Stimulated activated memory B cell treated with anti-CD40 and anti-IgM and Interleukin-4, amounts not matched to agents 10 μg/mL and 1 μg/mL and 100 μg/mL, for 72 hours (primary cell): ENCODE measurements at places on chromosomes 7 and 10.
A peak's percentile ranks its signal among the peaks of the same experiment; 100 is the strongest.

DNA sequence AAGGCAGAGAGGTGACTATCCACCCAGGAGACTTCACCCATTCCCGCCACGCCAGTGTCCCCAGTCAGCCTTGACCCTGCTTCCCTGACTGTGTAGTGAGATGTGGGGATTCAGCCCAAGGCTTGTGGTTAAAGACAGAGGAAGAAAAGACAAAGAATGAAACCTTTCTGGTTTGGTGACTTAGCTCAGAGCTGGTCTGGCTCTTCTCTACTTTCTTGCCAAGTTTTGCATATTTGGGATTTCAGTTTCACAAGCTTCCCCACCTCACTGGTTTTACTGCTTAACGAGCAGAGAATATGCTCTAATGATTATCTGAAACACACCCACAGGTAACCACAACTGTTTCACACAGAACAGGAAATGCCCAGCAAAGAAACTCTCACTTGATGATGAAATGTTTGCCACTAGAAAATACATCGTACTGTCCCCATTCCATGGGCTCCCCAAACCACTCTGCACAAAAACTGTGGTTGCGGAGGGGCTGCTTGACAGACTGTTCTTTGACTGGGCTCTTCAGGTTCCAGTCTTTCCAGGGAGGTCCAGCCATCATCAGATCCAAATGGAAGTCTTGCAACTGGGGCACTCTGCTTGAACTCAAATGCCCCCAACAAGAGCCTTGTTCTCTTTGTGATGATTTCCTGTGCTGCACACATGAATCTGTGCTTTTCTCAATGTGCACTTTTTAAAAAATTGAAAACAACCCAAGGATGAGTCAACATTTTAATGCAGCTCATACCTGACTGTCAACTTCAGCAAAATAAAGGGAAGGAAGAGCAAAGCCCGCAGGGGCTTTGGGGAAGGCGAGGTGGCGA is 95.5 kb downstream of the CTBP2 start:
- ATAC-seq = peak; percentile 93

GRCh38 chr10:18498998-18499397 is 152.4 kb downstream of the NSUN6 start:
- ATAC-seq = no peak

- ATAC-seq = no peak
Measured at GRCh38 chr10:65470986-65471385, 1454.8 kb upstream of the LRRTM3 start.

GRCh38 chr7:115297656-115298055 is 375.8 kb downstream of the MDFIC start:
- no peak for ATAC-seq

DNA sequence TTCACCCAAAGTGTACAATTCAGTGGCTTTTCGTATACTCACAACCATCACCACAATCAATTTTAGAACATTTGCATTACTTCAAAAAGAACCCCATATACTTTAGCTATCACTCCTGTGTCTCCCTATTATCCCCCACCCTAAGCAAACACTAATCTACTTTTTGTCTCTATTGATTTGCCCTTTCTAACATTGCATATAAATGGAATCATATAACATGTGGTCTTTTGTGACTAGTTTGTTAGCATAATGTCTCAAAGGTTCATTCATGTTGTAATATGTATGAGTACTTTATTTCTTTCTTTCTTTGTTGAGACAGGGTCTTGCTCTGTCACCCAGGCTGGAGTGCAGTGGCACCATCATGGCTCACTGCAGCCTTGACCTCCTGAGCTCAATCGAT is 21.0 kb upstream of the DNAJC12 start:
- no peak for ATAC-seq

DNA sequence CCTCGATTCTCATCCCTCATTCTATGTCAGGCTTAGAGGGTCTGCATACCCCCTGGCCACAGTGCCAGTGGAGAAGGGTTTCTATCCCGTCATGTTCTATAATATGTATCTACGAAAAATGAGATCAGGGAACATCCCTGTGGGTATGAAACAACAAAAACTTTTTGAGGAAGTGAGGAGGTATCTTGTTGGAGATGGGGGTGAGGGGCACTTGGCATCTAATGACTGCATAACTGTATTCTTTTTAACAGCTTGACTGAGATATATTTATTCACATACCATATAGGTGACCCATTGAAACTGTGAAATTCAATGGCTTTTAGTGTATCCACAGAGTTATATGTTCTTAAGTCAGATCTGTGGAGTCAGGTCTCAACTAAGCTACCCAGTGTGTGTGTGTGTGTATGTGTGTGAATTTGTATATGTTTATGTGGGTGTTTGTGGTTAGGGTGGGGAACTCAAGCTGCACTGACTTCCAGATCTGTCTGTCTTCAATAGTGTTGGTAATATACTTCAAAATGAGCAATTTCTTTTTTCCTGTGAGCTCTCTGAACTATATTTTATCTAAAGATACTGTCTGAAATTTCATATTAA is 528.9 kb downstream of the CNTNAP2 start:
- ATAC-seq = no peak

DNA sequence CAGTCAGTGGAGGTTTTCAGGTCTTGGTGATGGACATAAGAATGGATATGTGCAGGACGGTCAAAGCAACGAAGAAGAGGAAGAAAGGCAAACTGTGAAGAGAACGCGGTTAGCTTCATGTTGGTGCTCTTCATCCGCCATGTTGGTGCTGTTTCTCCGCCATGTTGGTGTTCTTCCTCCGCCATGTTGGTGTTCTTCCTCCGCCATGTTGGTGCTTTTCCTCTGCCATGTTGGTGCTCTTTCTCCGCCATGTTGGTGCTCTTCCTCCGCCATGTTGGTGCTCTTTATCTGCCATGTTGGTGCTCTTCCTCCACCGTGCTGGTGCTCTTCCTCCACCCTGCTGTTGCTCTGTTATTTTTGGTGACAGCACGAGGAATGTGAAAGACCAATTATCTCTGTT is 95.4 kb downstream of the DOCK1 start:
- ATAC-seq = no peak

DNA sequence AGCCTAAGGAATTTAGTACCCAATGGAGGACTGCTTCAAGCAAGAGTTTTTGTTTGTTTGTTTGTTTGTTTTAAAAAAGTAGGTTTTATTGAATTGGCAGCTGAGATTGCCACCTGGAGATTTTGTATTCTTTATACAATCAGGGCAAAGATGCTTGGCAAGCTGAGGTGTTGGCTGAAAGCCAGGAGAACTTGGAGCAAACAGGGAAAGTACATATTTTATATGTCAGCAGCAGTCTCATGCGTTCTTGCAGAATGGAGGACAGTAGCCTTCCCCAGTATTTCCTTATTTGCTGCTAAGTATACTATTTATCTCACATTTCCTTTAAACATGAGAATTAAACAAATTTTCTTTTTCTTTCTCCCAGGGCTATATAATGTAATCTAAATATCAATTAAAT is 22.6 kb upstream of the ICA1 start:
- ATAC-seq = no peak

DNA sequence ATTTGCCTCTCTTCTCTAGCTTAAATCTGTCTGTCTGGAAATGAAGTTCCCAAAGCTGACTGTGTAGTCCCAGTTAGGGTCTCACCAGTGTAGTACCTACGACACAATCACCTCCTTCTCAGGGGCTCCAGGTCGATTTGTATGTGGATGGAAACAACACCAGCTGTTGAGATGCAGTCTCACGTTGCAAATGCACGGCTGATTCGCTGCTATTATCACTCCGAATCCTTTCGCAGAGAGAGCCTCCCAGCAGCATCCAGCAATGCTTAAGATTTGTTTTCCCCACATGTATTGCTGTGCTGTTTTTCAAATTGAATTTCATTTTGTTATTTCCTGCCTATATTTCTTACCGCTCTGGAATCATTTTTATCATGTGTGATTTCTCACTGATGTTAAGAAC is 16.3 kb downstream of the VSTM4 start:
- ATAC-seq = no peak

GRCh38 chr7:47572094-47572445 is 9.8 kb downstream of the TNS3 start:
- no peak for ATAC-seq

DNA sequence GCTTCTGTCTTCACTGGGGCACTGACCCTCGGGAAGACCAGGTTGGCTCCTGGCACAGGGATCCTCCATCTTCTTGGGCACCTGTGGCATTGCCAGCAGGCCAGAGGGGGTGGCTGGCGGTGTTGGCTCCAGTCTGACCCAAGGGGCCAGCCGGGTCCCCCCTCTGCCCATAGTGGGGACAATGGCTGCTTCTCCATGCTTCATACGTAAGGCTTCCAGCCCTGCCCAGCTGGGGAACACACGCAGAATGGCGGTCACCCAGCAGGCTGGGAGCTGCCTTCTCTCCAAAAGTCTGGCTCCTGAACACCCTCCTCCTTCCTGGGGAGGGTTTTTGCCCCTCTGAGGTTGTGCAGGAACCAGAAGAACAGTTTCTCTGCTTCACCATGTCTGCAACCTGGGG is 106.8 kb downstream of the NEURL1 start:
- no peak for ATAC-seq

- ATAC-seq = no peak
Measured at GRCh38 chr7:106964466-106964865, 80.0 kb upstream of the PRKAR2B start.

DNA sequence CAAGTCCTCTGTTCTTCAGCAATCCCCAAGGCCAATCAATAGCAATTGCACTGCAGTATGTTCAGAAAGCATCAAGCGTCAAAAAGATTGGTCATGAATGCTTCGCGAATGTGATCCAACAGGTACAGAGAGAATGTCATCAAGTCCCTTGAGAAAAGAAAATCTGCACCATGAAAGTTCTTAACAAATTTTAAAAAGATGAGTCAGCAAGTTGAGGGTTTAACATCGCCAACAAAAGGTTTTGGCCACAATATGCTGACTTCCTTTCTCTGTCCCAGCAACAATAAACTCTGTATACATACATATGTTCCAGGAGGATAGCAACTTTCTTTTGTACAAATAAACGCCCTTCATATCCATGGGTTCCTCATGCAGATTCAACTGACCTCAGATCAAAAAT is 168.5 kb upstream of the C7orf33 start:
- ATAC-seq = no peak

DNA sequence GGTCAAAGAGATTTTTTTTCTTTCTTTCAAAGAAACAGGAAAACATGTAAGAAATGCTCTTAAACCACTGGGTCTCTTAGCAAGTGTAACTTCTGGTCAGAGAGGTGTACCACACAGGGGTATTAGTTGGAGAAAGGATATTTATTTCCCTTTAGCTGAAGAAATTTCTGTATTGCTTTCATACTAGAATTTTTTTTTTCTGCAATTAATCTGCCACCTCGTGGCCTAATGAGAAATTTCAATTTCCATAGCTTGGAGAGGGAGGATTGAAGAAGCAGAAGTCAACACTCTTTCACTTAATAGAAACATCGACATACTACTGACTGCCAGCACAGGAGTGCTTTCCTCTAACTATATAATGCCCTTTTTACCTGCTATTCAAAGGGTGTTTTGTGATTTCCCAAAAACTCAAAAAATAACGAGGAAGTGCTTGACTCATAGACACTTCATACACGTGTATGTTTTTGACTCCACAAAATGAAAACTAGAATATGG is 177.6 kb upstream of the NAMPT start:
- peak; percentile 62 for ATAC-seq

DNA sequence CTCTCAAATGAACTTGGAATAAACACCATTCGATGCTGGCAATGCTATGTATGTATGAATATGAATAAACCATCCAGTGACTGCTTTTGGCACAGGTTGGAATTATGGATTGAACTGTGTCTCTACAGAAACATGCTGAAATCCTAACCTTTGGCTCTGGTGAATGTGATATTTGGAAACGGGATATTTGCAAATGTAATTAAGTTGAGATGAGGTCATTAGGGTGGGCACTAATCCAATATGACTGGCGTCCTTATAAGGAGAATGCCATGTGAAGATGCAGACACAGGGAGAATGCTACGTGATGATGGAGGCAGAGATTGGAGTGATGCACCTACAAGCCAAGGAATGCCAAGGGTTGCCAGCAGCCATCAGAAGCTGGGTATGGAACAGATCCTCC is 3.4 kb upstream of the ACTR3B start:
- no peak for ATAC-seq

- ATAC-seq = no peak
Measured at GRCh38 chr10:131933696-131934086, 32.9 kb downstream of the PPP2R2D start.

DNA sequence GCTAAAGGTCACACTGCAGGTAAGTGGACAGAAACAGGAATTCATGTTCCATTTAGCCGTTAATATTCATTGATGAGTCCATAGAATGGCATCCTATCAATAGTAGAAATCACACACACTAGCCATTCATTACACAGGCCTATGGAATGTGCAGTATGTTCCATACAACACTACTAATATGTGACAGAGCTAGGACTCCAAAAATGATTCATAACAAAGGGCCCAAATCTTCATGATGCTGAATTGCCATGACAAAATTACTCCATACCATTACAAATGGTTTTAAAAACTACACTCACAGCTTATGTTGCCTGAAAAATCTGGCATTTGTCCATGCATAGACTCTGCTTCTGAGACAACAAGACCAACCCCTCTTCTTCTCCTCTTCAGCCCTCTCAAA is 549.1 kb downstream of the XPNPEP1 start:
- ATAC-seq = no peak

- no peak for ATAC-seq
Measured at GRCh38 chr10:124151466-124152095, 58.2 kb upstream of the CHST15 start.
